ENCODE measurements at places on chromosomes 13 and 19. TPM values are rescaled to one million over a fixed set of nuclear protein-coding genes. Genes with fewer than 3 reads are reported as not detected.

OR7D2 gene
- polyA plus RNA-seq, result 0.08 TPM

C19orf67 gene
- not detected for polyA plus RNA-seq

CRX gene
- polyA plus RNA-seq, result 0.32 TPM

ZIC2 gene
- not detected for polyA plus RNA-seq

DMKN gene
- 29.3 TPM for polyA plus RNA-seq

CGB8 gene
- polyA plus RNA-seq, result not detected

CYP2F1 gene
- polyA plus RNA-seq, result not detected

CYP4F2 gene
- polyA plus RNA-seq, result not detected

PDE4C gene
- 2.4 TPM for polyA plus RNA-seq

SYNGR4 gene
- 0.13 TPM for polyA plus RNA-seq

BCL3 gene
- 45.9 TPM for polyA plus RNA-seq

SIGLEC5 gene
- not detected for polyA plus RNA-seq

IFNL1 gene
- polyA plus RNA-seq, result not detected

LNX2 gene
- polyA plus RNA-seq, result 4.9 TPM

VN1R2 gene
- polyA plus RNA-seq, result not detected

ARL11 gene
- polyA plus RNA-seq, result 1.1 TPM

ZNF296 gene
- polyA plus RNA-seq, result 13.2 TPM

ICAM5 gene
- not detected for polyA plus RNA-seq

PRX gene
- 3.2 TPM for polyA plus RNA-seq

KLK15 gene
- 1.7 TPM for polyA plus RNA-seq

CEACAM3 gene
- 0.32 TPM for polyA plus RNA-seq

CEACAM20 gene
- not detected for polyA plus RNA-seq

C19orf33 gene
- 33.7 TPM for polyA plus RNA-seq

PCDH20 gene
- polyA plus RNA-seq, result 1.6 TPM

NLRP11 gene
- not detected for polyA plus RNA-seq

DAND5 gene
- 0.27 TPM for polyA plus RNA-seq

HNRNPM gene
- 65.0 TPM for polyA plus RNA-seq

PSG3 gene
- polyA plus RNA-seq, result not detected

WDR18 gene
- 5.4 TPM for polyA plus RNA-seq

KLF12 gene
- 0.77 TPM for polyA plus RNA-seq

GFY gene
- polyA plus RNA-seq, result not detected

GAPDHS gene
- polyA plus RNA-seq, result not detected

MYO1F gene
- polyA plus RNA-seq, result 4.9 TPM

BRSK1 gene
- polyA plus RNA-seq, result 64.3 TPM

CLEC4M gene
- 3.9 TPM for polyA plus RNA-seq

ZNF578 gene
- 0.47 TPM for polyA plus RNA-seq

ZNF585A gene
- polyA plus RNA-seq, result 18.7 TPM

JAK3 gene
- 2.1 TPM for polyA plus RNA-seq

KIR2DL1 gene
- 0.15 TPM for polyA plus RNA-seq

ERCC2 gene
- polyA plus RNA-seq, result 31.3 TPM

TEX26 gene
- polyA plus RNA-seq, result 1.1 TPM

ZNF460 gene
- 9.3 TPM for polyA plus RNA-seq

IGFL3 gene
- not detected for polyA plus RNA-seq

BICRA gene
- 4.3 TPM for polyA plus RNA-seq

CABP5 gene
- polyA plus RNA-seq, result not detected

CYP2S1 gene
- 1.2 TPM for polyA plus RNA-seq

C19orf85 gene
- not detected for polyA plus RNA-seq

GRIN3B gene
- not detected for polyA plus RNA-seq

PEX11G gene
- 24.0 TPM for polyA plus RNA-seq

ARID3A gene
- polyA plus RNA-seq, result 2.1 TPM

CACNG8 gene
- not detected for polyA plus RNA-seq

ZNF491 gene
- polyA plus RNA-seq, result 1.2 TPM

EEF1AKMT1 gene
- polyA plus RNA-seq, result 15.5 TPM

BRCA2 gene
- polyA plus RNA-seq, result 0.07 TPM

TTYH1 gene
- polyA plus RNA-seq, result not detected

LPAR6 gene
- 55.7 TPM for polyA plus RNA-seq

WDR88 gene
- polyA plus RNA-seq, result not detected
